Heart right ventricle (tissue), 16 donors: ENCODE measurements at places on chromosomes 1 and 21. TPM values are rescaled to one million over a fixed set of nuclear protein-coding genes. Genes with fewer than 3 reads are reported as not detected.

The LACTBL1 gene
- total RNA-seq, result not detected

The KRTAP19-1 gene
- not detected for total RNA-seq

The ZNF697 gene
- total RNA-seq, result 11.9 TPM

The PIGK gene
- 39.4 TPM for total RNA-seq

The LAD1 gene
- total RNA-seq, result 2.7 TPM

The ACTL8 gene
- not detected for total RNA-seq

The AXDND1 gene
- total RNA-seq, result not detected

The FCRL5 gene
- not detected for total RNA-seq

The UFC1 gene
- 72.6 TPM for total RNA-seq

The RBP7 gene
- 21.5 TPM for total RNA-seq

The CREB3L4 gene
- 4.6 TPM for total RNA-seq

The SERTAD4 gene
- total RNA-seq, result 1.5 TPM

The IL20 gene
- not detected for total RNA-seq

The FAM78B gene
- total RNA-seq, result 2.3 TPM

The INSRR gene
- 0.05 TPM for total RNA-seq

The TEX38 gene
- not detected for total RNA-seq

The SLC16A4 gene
- total RNA-seq, result 2.8 TPM

The OSCP1 gene
- 7.7 TPM for total RNA-seq
